ENCODE measurements at places on chromosomes 16 and 17.

- DNase-seq, result peak; percentile 65
Observed at GRCh38 chr16:85151603-85152413, 39.5 kb upstream of the CIBAR2 start.

DNA sequence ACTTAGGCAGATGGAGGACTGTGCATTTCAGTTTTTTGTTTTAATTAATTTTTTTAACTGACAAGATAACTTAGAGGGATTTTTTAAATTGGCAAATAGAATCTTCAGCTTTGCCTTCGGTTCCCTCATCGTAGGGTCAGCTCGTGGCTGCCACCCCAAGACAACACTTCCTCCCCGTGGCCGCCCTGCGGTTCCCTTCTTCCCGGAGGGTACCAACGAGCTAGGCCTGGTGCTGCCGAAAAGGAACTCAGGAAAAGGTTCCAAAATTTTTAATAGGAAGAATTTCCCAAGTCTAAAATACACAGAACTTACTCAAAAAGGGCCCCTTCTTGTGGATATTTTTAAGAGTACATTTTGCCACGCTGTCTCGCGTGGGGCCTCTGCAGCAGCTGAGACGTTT is 210.4 kb upstream of the CHMP6 start:
- DNase-seq, result no peak

DNA sequence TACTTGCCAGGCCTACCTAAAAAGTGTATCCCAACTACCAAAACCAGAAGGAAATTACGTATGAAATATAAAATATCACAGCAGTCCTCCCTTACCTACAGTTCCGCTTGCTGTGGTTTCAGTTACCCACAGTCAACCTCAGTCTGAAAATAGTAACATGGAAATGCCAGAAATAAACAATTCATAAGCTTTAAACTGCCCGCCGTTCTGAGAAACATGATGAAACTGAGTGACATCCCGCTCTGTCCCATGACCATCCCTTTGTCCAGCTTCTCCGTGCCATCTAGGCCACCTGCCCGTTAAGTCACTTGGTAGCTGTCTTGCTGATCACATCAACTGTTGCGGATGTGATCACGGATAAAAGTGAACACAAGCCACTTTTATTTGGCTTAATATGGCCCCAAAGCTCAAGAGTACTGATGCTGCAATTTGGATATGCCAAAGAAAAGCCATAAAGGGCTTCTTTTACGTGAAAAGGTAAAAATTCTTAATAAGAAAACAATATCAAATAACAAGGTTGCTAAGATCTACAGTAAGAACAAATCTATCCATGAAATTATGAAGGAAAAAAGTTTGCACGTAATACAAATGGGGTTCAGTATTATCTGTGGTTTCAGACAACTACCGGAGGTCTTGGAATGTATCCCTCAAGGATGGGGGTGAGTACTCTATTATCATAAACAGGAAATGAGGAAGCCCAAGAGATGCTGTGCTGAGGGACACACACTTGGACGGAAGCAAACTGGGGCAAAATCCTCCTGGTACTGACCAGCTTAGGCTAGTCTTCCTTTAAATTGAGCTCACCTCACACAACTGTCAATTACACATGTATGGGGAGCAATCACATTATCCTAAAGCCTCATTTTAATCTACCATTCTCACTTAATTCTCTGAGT is 8.2 kb downstream of the USP22 start:
- no peak for DNase-seq

- no peak for DNase-seq
Observed at GRCh38 chr17:77577491-77577890, 381.0 kb upstream of the TNRC6C start.

DNA sequence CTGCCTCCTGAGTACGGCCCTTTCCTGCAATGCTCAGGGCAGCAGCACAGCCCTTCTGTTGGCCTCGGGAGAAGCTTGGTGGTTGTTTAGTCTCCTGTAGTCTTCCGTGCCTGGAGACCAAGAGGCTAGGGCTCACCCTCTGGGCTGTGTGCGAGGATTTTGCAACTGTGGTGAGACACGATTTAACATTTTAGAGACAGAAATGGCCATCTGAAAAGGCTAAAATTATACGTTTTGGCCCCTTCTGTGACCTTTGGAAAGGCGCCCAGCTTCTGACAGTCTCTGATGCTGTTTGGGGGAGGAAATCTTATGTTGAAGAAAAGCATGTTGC is 33.1 kb downstream of the FOXL1 start:
- DNase-seq, result no peak

GRCh38 chr16:1763521-1764511 is 7.5 kb downstream of the NME3 start:
- no peak for DNase-seq

DNA sequence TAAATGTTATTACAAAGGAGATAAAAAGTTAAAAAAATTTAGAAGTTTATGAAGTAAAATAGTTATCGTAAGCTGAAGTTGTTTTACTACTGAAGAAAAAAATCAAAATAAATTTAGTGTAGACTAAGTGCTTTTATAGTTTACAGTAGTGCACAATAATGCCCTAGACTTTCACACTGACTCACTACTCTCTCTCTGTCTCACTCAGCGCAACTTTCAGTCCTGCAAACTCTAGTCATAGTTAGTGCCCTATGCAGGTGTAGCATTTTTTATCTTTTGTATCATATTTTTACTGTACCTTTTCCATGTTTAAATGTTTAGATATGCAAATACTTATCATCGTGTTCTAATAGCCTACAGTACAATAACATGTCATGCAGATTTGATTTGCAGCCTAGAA is 17.7 kb upstream of the TOM1L1 start:
- DNase-seq, result no peak

DNA sequence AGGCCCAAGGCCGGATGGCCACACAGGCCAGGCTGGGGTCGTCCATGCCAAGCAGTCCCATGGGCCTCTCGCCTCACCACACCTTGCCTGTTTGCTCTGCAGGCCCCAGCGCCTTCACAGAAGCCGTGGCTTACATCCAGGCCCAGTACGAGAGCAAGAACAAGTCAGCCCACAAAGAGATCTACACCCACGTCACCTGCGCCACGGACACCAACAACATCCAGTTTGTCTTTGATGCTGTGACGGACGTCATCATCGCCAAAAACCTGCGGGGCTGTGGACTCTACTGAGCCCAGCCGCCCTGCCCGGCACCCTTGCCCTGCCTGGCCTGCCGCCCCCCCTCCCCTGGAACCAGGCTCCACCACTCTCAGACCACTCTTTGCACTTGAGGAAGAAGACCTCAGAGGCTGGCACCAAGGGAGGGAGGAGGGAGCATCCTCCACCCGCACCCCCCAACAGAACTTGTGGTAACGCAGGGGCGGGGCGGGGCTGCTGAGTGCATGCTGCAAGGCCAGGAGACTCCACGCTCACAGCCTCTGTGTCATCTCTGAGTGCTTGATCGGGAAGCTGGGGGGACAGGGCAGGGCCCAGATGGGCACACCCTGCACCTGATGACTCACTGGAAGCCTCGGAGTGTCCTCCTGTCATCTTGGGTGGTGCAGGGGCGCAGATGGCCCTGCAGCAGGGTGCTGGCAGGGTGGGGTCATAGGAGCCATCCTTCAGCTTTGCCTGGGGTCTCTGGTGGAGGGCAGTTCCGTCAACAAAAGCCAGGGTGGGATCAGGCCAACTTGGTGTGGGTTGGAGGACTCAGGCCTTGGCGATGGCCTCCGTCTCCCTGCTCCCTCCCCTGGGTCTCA is 81.5 kb downstream of the AMFR start:
- DNase-seq, result no peak

DNA sequence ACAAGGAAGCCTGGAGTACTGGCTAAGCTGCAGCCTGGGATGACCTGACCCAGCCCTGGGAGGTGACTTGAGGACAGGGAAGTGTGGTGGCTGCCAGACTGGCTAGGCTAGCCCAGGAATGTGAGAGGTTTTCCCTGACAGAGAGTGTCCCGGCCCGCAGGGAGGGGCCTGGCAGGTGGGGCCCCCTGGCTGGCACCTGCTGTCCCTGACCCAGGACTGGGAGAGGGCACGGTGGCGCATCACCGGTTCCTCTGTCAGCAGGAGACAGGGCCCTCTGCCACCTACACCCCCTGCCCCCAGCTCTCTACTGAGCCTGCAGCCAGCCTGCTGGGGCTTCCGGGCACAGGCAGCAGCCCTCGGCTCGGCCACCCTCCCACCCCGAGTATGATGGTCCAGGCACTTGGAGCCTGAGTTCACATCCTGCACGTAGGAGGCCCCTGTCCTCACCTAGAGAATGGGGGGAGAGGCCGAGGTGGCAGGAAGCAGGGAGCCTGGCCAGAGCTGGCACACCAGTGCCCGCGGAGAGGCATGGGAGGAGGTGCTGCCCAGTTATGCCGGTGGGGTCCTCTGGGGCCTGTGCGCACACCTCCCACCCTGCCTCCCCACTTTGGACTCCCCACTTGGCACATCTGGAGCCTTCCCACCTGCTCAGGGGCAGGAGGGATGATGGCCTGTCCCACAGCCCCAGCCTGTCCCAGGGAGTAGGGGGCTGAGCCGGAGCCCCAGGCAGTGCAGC is 528 bp downstream of the PRSS27 start:
- DNase-seq, result no peak

GRCh38 chr17:7989781-7990655 is 12.4 kb upstream of the GUCY2D start:
- peak; percentile 31 for DNase-seq

GRCh38 chr17:49494399-49494985 is 601 bp upstream of the NGFR start:
- no peak for DNase-seq

DNA sequence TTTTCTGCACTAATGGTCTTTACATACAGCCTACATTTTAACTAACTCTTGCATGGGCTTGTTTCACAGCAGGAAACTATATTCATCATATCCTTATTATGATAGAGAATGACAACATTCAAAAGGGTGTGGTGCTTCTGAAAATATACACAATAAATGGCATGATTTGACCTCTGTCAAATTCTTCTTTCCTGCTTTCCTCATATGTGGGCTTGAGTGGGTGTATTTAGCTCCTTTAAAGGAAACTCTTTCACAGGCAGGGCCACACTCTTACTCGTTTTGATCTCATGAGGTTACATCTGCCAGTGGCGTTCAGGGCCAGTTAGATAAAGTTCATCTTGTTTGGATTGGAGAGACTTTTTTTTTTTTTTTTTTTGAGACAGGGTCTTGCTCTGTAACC is 6.1 kb downstream of the SLC35G3 start:
- no peak for DNase-seq

- DNase-seq, result no peak
Observed at GRCh38 chr16:17926461-17926860, 410.1 kb downstream of the NPIPA8 start.

DNA sequence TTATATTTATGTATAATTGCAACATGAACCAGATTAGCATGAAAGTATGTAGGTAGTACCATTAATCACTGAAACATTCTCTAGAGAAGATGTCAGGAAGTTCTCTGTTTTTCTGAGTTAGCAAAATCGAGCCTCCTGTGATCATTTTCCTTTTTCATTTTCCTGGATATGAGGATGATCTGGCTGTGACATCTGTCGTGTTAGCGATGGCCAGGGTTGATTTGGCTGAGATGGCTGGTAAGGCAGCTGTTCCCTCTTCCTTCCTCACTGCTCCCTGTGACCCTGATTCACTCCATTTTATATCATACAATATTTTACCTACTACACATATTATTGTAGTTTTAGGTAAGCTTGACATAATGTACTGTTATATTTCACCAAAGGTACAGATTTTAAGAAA is 10.3 kb downstream of the CNTNAP4 start:
- DNase-seq, result no peak

DNA sequence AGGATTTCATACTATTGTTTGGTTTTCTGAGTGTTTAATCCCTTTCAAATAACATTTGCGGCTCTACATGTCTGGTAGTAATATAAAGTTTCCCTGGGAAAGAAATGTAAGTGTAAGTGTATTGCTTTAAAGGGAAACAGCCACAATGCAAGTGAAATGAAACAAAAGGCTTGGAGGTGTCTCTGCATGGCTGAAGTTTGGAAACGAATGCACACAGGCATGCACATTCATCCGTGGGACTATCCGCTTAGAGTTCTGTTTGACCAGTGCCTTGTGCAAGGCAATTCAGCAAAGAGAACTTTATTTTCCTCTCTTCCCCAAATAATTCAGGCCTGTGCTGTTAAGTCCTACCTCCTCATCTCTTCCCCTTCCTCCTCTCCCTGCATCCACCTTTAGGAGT is 56.1 kb upstream of the MRTFB start:
- DNase-seq, result no peak

- DNase-seq, result no peak
Observed at GRCh38 chr17:70661342-70662222, 492.2 kb downstream of the KCNJ2 start.

DNA sequence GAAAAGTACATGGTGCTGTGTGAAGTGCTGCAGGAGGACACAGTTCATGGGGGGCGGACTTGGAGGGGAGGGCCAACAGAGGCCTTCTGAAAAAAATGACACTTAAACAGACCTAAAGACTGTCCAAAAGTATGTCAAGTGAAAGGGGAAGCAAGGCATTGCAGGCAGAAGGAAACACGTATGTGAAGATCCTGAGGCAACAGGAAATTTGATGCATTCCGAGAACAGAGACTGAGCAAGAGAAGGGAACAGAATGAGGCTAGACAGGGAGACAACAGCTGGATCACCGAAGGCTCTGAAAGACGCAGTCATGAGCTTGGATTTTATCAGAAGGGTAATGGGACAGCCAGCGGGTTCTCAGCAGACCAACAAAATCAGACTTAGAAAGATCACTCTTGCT is 1.1 kb downstream of the IFT20 start:
- DNase-seq, result no peak

GRCh38 chr17:3845291-3845620 is 790 bp downstream of the NCBP3 start:
- DNase-seq, result no peak

DNA sequence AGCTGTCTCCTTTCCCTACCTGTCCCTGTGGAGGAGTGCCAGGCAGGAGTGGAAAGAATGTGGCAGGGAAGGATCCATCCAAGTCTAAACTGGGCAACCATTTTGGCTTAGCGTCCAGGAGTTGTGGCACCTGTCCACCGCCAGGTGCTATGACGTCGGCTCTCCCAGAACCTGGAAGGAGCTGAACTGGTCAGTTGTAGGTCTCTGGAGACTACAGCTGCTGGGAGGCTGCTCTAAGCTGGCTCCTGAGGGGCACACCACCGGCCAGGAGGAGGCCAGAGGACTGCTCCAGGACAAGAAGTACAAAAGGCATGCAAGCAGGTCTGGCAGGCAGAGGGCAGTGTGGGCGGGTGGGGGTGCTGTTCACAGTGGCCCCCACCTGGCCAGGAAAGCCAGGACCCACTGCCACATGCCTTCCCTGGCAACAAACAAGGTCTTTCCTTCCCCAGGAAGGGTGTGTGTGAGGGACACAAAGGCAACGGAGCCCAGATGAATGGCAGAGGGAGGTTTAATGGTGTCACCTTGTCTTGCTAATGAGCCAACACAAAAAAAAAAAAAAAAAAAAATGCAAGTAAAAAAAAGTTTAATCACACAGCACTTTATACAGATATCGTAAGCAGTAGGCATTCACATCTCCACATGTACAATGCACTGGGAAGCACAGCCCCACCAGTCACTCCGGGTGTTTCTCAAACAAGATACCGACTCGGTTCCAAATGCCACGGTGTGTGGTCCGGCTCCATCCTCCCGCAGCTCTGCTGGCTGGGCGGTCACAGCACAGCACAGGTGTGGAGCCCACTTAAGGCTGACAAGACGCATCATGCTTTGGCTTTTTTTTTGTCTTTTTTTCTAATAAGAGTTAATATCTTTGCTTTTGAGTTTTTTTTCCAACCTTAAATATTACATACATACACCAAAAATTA is 4.8 kb downstream of the SPHK1 start:
- DNase-seq, result no peak
